ENCODE measurements at places on chromosomes 12 and 14. TPM values are rescaled to one million over a fixed set of nuclear protein-coding genes. Genes with fewer than 3 reads are reported as not detected.

- no peak overlapping the region for H3K27ac ChIP-seq
- H3K27me3 ChIP-seq, result no peaks in the 10 kb centered on the region
- H3K4me3 ChIP-seq, result no peak overlapping the region
- no peaks in the 10 kb centered on the region for H3K36me3 ChIP-seq
- no peaks in the 10 kb centered on the region for H3K4me1 ChIP-seq
Observed at GRCh38 chr14:43249591-43249990, 1257.5 kb downstream of the FSCB start.

DNA sequence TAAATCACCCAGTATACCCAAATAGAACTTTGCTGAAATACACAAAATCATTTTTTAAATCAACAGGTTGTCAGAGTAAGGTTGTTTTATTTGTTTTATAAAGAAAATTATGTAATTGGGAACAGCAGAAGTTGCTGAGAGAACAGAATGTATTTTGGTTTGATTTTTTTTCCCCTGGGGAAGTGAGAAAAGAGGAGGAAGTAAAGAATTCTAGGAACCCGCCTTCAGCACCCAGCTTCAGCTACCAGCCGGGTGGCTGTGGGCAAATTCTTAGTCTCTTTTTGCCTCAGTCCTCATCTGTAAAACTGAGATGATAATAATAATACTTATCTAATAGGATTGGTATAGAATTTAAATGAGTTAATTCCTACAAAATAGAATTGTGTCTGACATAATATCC is 119.4 kb downstream of the SRGAP1 start:
- DNase-seq, result no peak
- no peaks in the 10 kb centered on the region for H3K27me3 ChIP-seq
- no peak overlapping the region for H3K4me3 ChIP-seq
- H3K4me1 ChIP-seq, result no peaks in the 10 kb centered on the region
- H3K36me3 ChIP-seq, result no peaks in the 10 kb centered on the region

Gene RDH16
- total RNA-seq, result not detected

Gene RARG
- 7.2 TPM for total RNA-seq

Gene CLEC14A
- total RNA-seq, result 5.8 TPM

GRCh38 chr12:77152623-77153193 is 87.3 kb upstream of the E2F7 start:
- H3K4me1 ChIP-seq, result no peaks in the 10 kb centered on the region
- H3K36me3 ChIP-seq, result no peaks in the 10 kb centered on the region
- no peaks in the 10 kb centered on the region for H3K27me3 ChIP-seq
- H3K4me3 ChIP-seq, result no peak overlapping the region
- DNase-seq, result no peak
- H3K27ac ChIP-seq, result no peak overlapping the region

- H3K4me3 ChIP-seq, result peak overlapping the region; percentile 53
- H3K36me3 ChIP-seq, result no peaks in the 10 kb centered on the region
- H3K4me1 ChIP-seq, result no peaks in the 10 kb centered on the region
- H3K27ac ChIP-seq, result no peak overlapping the region
- H3K27me3 ChIP-seq, result no peaks in the 10 kb centered on the region
- peak; percentile 49 for DNase-seq
Observed at GRCh38 chr12:21773263-21773741, 1.2 kb downstream of the KCNJ8 start.

Gene WIF1
- total RNA-seq, result not detected

DNA sequence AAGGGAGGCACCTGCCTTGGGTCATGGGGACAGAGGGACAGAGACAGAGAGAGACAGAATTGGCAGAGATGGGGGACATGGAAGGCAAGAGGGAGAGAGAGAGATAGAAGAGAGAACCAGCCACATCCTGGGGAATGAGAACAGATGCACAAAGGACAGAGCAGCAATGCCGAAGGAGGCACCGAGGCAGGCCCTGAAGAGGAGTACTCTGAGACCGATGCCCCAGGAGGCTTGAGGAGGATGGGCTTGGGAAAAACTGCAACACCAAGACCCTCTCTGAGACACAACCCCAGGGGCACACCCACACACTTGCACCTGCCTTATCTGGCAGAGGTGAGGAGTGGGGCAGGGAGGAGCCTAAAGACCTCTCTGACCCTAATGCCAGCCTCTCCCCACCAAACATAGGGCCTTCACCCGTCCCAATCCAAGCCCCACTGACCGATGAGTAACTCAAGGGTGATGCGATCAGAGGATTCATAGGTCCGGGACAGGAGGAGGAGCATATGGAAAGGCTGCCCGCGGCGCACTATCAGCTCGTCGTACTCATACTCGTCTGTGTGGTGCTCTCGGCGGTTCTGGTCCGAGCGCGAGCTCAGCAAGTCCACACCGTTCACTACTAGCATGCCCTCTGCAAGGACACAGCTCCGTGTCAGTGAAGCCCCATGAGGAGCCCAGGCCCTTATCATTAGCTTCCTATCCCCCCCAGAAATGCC is 1.6 kb downstream of the TGM1 start:
- no peaks in the 10 kb centered on the region for H3K4me1 ChIP-seq
- no peaks in the 10 kb centered on the region for H3K27me3 ChIP-seq
- H3K4me3 ChIP-seq, result no peak overlapping the region
- no peak overlapping the region for H3K27ac ChIP-seq
- no peak for DNase-seq
- H3K36me3 ChIP-seq, result no peaks in the 10 kb centered on the region

Gene NTS
- 35.4 TPM for total RNA-seq

DNA sequence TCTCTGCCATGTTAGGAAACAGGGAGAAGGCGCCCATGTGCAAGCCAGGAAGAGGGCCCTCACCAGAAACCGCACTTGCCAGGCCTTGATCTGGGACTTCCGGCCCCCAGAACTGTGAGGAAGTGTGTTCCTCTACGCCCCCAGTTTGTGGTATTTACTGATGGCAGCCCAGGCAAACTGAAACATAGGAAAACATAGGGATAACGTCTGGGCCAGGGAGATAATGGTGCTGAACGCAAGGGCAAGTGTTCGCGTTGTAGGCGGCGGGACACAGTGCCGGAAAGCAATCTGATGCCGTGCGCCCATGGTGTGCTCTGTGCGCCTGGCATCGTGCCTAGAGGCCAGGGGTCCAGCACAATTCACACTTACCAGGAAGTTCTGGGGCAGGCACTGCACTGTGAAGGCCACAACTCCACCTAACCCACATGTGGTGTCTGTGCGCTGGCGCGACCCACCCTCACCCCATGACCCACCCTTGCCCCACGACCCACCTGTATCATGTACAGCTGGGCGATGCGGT is 53.6 kb downstream of the ARL6IP4 start:
- H3K27me3 ChIP-seq, result no peaks in the 10 kb centered on the region
- no peak for DNase-seq
- H3K4me3 ChIP-seq, result no peak overlapping the region
- H3K27ac ChIP-seq, result no peak overlapping the region

DNA sequence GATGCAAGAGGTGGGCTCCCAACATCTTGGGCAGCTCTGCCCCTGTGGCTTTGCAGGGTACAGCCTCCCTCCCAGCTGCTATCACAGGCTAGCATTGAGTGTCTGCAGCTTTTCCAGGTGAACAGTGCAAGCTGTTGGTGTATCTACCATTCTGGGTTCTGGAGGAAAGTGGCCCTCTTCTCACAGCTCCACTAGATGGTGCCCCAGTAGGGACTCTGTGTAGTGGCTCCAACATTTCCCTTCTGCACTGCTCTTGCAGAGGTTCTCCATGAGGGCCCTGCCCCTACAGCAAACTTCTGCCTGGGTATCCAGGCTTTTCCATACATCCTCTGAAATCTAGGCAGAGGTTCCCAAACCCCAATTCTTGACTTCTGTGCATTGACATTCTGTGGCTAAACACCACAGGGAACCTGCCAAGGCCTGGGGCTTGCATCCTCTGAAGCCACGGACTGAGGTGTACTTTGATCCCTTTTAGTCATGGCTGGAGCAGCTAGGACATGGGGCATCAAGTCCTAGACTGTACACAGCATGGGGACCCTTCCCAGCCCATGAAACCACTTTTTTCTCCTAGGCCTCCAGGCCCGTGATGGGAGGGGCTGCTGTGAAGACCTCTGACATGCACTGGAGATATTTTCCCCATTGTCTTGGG is 24.0 kb upstream of the SLC38A1 start:
- no peaks in the 10 kb centered on the region for H3K36me3 ChIP-seq
- DNase-seq, result no peak
- no peak overlapping the region for H3K27ac ChIP-seq
- H3K27me3 ChIP-seq, result no peaks in the 10 kb centered on the region
- H3K4me1 ChIP-seq, result no peaks in the 10 kb centered on the region

DNA sequence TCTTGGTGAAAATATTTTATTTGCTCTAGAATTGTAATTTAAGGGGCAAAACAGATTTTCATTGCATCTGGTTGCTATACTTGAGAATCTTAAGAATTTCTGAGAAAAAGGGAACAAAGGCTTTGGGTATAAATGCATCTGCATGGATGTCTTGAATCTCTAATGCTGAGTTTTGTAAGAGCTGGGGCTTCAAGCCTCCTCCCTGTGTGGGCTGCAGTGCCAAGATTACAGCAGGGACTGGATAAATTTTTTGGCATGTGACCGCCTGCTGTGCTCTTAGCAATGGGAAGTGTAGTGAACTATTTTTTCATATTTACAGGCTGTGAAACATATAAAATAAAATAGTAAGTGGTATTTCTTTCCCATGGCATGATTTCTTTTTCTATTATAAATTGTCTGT is 70.0 kb downstream of the SLC38A6 start:
- H3K4me1 ChIP-seq, result no peaks in the 10 kb centered on the region
- no peak overlapping the region for H3K27ac ChIP-seq
- H3K36me3 ChIP-seq, result no peaks in the 10 kb centered on the region
- no peaks in the 10 kb centered on the region for H3K27me3 ChIP-seq

Gene DACT1
- total RNA-seq, result 1.9 TPM

DNA sequence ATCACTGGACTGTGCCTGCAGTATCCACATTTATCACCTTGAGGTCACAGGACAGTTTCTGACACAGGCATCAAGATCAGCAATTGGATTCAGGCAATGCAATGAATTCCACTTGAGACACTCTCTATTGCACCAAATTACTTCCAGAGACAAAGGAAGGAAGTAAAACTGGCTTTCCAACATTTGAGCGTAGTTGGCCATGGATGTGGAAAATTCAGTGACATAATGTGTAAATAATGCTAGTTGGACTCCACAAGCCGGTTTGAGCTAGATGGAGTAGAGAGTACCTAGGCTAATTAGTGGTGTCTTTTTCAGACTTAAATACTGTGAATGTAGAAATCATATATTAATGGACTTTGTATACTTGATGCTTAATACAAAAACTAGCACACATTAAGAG is 168.3 kb upstream of the SYT1 start:
- no peaks in the 10 kb centered on the region for H3K36me3 ChIP-seq
- H3K4me3 ChIP-seq, result no peak overlapping the region
- H3K27me3 ChIP-seq, result no peaks in the 10 kb centered on the region
- DNase-seq, result no peak
- H3K4me1 ChIP-seq, result no peaks in the 10 kb centered on the region

DNA sequence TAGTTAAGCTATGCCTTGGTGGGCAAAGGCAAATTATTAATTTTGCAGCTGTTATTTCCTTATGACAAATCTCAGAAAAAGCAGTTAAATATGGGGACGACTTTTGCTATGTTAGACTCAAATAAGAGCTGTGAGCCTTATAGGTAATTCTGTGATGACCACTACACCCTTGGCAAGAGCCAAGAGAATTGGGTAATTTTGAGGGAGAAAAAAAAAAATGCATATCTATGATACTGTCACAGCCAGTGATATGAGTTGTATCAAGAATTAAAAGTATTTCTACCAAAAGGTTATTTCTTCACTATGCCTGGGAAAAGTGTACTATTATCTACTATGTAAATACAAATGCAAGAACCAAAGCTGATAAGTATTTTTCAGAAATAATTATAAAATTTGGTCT is 43.9 kb downstream of the SCAF11 start:
- H3K4me1 ChIP-seq, result no peaks in the 10 kb centered on the region
- H3K4me3 ChIP-seq, result no peak overlapping the region
- no peaks in the 10 kb centered on the region for H3K27me3 ChIP-seq

Gene PTPN21
- total RNA-seq, result 20.8 TPM

DNA sequence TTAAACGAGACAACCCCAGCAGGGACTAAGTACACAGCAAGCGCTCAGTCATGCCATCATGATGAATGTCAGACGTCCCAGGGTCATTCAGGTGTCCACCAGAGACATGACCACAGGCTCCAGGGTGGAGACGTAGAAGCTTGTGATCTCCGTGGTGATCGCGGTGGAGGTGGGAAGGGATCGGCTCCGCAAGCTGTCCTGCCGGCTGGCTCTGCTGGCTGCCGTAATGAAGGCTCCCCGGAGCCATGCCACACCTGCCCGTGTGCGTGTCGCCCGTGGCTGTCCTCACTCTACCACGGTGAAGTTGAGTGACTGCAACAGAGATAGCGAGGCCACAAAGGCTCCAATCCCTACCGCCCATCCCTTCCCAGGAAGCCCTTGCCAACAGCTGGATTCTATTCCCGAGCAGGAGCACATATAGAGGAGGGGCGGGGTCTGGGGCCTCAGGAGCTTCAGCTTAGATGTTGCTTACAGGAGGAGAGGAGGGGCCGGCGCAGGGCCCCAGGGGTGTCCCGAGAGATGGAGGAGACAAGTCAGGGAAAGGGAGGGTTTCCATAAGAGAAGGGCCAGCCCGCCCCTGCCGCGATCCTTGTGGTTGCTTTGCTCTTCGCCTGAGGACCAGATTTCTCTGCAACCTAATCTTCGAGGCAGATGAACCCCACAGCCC is 332.6 kb upstream of the SFSWAP start:
- H3K4me3 ChIP-seq, result no peak overlapping the region
- no peaks in the 10 kb centered on the region for H3K27me3 ChIP-seq
- no peaks in the 10 kb centered on the region for H3K36me3 ChIP-seq
- DNase-seq, result no peak

DNA sequence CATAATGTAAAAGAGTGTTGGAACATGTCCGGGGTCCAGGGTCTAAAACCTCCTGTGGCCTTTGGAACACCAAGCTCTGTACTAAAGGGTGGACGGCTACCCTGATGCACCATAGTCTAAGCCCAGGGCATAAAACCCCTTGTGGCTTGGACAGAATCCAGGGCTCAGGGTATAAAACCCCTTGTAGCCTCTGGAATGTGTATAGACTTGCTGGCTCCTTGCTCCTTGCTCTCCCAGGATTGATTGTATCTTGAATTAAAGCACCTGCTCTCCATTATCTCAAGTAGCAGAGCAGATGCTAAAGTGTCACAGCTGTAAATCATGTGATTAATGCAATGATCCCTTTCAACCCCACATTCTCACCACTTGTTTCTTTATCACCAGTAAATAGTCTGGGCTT is 556.5 kb downstream of the LRFN5 start:
- H3K27ac ChIP-seq, result no peak overlapping the region
- H3K4me3 ChIP-seq, result no peak overlapping the region
- H3K36me3 ChIP-seq, result no peaks in the 10 kb centered on the region

DNA sequence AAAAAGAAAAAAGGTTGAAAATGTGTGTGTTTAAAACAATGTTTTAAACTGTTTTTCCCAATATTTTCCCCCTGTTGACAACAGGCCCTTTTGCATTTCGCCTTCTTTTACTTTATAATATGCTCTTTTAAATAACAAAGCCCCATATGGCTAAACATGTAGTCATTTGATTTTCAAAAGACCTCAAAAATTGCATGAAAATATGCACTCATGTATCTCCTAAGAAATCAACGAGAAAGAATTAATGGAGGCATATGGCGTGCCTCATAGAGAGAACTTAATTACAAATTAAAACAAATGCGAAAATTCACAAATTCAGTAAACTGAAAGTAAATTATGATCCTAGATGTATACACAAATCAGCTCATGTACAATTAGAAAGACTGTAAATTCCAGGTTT is 202.6 kb upstream of the FOXN3 start:
- H3K4me3 ChIP-seq, result peak overlapping the region; percentile 71
- no peaks in the 10 kb centered on the region for H3K27me3 ChIP-seq
- DNase-seq, result no peak
- peak overlapping the region; percentile 81 for H3K27ac ChIP-seq
- no peaks in the 10 kb centered on the region for H3K4me1 ChIP-seq
- no peaks in the 10 kb centered on the region for H3K36me3 ChIP-seq

GRCh38 chr14:21092273-21093011 is 6.0 kb downstream of the ZNF219 start:
- peak; percentile 94 for DNase-seq
- H3K4me3 ChIP-seq, result no peak overlapping the region
- H3K36me3 ChIP-seq, result peaks cover 33% of the 10 kb centered on the region
- no peaks in the 10 kb centered on the region for H3K27me3 ChIP-seq

Gene TAS2R31
- 9.0 TPM for total RNA-seq
